ENCODE measurements at places on chromosomes 16 and 17.

GRCh38 chr16:11272921-11273720 is at the start of gene PRM3:
PRM3 (minus strand) TSS chr16:11273629; CDS start chr16:11273595, 34 bp downstream.
- no peak for DNase-seq

GRCh38 chr16:80265624-80266306 is 275.0 kb upstream of the DYNLRB2 start:
- no peak for DNase-seq

DNA sequence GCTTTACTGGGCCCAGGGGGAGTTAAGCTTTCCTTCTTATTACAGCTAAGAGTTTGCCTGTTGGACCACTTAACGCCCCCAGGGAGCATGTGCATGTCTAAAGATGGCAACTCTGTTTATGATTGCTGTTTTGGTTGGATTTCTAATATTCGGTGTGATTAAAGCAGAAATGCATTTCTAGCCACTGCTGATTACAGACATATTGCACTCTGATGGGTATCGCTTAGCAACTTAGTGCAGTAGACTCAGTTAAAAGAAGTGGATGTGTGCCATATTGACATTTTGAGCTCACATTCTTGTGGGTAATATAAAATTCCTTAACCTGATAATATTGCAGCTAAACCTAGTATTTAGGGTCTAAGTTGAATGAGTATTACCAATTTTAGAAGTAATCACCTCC is 4.2 kb downstream of the NF1 start:
- DNase-seq: no peak

DNA sequence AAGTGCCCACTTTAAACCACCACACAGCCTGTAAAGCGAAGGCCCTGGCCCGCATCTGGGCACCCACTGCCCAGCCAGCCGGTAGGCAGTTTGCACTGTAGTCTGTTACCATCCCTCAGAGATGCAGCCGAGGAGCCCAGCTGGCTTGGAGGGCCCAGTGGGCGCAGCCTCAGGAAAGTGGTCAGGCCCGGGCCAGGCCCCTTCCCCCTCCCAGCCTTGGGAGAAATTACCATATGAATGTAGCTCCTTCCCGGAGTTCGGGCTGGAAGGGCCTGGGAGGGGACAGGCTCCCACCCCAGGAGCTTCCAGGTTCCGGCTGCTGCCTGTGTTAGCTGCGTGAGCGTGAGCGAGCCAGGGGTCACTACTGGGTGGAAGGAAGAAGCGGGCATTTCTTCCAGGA is 325.4 kb downstream of the SEC14L1 start:
- no peak for DNase-seq

- DNase-seq: no peak
These were observed 16.7 kb downstream of the NDUFAB1 start for GRCh38 chr16:23579371-23579770.

DNA sequence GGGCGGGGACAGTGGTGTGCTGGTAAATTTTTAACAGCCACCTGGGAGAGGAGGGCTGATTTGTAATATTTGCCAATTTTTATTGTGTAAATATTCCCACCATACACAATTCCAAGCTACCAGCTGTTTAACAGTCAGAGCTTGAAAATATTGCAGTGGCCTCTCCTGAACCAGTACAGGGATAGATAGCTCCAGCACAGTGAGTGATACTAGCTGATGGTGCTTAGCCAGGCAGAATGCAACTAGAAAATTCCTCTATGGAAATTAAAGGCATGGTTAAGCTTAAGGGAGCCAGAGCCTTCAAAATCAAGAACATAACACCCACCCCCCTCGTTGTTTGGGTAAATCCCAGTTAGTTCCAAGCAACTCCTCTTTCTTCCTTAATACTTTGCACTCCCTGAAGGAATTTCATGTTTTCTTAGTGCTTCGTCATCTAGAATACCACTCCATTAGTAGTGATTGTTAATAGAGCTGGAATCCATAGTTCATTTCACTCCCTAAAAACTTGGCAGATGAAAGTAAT is 96.6 kb downstream of the CYB561 start:
- no peak for DNase-seq

DNA sequence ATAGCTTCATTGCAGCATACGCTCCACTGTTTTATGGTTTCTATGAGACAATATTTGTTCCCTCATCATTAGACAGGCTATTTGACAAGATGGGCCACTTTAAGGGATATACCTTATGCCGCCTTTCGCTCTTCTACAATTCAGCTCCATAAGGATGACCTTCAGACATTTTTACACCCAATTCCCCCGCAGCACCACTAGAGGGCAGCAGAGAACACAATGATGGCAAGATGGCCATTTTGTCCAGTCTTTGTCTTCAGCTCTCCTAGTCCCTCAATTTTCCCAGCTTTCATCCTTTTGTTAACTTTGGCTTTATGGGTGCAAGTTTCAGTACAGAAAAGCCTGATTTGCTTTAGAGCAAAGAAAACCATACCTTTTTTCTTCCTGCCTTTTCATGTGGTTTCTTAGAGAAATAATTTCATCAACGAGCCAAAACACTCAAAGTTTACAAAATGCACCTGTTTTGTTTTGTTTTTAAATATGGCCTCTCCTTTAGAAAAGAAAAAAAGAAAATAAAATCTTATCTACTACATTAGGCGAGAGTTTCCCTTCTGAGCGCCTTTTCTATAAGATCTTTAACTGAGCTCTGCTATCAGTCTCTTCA is 355.3 kb downstream of the TOX3 start:
- DNase-seq: peak; percentile 36

- DNase-seq: no peak
These were observed 435.0 kb downstream of the MAF start for GRCh38 chr16:79165506-79165905.

DNA sequence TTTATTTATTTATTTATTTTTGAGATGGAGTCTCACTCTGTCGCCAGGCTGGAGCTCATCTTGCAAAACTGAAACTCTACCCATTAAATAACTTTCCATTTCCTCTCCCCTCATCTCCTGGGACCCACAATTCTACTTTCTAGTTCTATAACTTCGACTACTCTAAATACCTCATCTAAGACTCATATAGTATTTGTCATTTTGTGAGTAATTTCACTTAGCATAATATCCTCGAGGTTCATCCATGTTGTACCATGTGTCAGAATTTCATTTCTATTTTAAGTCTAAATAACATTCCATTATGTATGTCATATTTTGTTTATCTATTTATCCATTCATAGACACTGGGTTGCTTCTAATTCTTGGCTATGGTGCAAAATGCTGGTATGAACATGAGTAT is 5.1 kb upstream of the NT5M start:
- DNase-seq: no peak

DNA sequence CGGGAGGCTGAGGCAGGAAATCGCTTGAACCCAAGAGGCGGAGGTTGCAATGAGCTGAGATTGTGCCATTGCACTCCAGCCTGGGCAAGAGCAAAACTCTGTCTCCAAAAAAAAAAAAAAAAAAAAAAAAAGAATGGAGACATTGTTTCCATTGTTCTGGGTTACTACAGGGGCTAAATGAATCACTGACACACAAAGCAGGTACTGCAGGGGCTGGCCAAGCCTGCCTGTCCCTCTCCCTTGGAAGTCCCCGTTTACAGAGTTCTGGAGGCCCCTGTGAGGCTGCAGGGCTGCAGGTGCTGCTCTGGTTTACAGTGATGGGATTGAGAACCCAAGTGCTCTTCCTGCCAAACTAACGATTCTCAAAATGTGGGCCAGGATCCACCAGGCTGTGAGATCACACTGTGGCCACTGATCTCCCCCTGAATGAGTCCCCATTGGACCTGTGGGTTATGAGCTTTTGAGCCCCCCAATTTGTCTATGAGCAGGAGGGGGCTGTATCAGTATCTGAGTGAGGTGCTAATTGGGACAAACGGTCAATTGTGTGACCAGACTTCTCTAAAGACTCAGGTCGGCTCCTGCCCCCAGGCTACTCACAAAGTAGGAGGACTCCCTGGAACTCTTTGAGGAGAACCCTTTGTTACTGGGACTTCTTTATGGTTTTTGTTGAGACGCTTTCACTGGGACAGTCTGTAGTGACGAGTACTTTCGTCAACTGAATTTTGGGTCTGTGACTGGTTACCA is 39.0 kb downstream of the DNAH17 start:
- no peak for DNase-seq

DNA sequence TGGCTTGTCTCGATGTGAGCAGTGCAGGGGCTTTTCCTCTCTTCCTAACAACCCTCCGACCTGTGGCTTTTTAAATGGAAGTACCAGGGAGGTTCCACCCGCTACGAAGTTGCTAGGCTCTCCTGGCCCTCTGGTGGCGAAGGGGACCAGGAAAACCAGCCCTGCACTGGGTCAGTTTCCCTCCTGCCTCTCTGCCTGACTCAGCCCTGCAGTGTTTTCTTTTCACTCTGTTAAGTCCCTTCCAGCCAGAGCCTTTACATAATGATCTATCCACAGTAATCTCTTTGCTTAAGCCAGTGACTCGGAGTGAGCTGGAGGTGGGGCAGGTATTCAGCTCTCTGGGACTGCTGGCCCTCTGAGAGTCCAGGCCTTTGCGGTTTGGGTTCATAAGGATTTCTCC is 331.3 kb upstream of the EEF2KMT start:
- no peak for DNase-seq

DNA sequence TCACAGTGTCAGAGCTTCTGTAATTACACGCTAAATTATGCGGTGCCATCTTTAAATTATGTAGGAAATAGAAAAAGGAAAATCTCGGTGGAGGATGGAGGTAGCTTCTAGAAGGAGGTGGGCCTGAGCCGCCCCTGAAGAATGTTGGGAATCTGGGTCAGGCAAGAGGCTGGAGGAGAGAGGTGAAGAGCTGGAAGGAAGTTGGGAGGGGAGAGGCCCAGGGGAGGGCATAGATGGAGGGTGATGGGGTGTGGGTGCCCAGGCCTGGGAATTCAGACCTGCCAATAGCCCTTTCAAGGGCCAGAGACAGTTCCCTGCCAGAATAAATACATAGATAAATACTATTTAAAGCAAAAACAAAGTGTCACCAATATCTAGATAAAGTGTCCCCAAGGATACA is 415.0 kb upstream of the HSBP1 start:
- no peak for DNase-seq

DNA sequence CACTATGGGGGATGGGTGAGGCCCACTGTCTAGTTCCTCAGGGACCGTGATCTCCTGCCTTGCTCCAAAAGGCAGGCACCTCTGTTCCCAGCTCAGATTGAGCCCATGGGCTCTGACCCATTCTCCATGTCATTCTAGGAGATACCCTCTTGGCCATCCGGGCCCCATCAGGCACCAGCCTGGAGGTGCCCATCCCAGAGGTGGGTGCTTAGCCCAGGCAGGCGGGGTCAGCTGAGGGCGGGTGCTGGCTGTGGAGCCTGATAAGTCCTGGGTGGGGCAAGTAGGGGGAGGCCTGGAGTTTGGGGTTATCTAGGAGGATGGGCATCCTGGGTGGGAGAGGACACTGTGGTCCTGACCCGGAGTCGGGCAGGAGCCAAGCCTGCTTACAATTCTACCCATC is 2.3 kb downstream of the E2F4 start:
- DNase-seq: no peak

DNA sequence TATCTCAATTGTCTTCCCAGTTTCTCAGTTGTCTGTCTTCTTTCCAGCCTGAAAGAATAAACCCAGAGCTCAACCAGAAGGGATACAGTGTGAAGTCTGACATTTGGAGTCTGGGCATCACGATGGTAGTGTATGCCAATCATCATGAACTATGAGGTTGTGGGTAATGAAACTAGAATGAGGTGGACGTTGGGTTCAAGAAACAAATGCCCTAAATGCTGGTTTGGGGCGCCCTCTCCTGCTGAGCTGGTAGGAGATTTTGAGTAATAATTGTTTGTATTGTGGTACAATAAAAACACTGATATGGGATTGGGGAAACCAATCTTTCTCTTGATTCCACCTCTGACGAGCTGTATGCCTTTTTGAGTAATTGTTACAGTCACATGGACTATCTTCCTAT is 110.4 kb downstream of the MAP2K6 start:
- DNase-seq: no peak

GRCh38 chr16:57621521-57622271 is 6.7 kb upstream of the ADGRG1 start:
- DNase-seq: no peak

DNA sequence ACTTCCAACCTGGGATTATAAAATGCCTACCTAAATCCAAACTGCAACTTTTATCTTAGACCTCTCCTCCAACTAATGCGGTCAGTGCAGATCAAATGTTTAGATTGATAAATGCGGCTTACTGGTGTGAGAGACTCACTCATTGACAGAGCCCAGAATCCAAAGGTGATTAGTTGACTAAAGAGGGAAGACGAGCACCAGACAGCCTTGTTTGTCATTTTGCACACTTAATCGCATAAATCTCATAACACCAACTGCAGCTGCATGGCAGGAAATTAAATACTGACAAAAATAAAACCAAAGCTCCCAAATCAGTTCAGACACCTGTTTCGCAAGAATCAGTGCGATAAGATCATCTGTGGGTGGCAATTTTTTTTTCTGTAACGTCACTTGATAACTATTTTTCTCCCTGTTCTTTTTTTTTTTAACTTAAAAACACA is 35.9 kb downstream of the NACA2 start:
- DNase-seq: no peak

DNA sequence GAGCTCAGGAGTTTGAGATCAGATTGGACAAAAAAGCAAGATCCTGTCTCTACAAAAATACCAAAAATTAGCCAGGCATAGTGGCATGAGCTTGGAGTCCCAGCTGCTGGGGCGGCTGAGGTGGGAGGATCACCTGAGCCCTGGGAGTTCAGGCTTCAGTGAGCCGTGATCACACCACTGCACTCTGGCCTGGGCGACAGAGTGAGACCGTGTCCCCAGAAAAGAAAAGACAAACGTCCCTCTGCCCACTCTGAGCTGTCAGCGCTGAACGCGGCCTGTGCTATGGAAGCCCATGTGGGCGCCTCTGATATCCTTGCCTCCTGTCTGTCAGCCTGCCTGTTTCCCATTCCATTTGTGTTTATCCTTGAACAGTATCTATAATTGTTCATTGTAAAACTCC is 50.7 kb downstream of the FOXK2 start:
- no peak for DNase-seq

DNA sequence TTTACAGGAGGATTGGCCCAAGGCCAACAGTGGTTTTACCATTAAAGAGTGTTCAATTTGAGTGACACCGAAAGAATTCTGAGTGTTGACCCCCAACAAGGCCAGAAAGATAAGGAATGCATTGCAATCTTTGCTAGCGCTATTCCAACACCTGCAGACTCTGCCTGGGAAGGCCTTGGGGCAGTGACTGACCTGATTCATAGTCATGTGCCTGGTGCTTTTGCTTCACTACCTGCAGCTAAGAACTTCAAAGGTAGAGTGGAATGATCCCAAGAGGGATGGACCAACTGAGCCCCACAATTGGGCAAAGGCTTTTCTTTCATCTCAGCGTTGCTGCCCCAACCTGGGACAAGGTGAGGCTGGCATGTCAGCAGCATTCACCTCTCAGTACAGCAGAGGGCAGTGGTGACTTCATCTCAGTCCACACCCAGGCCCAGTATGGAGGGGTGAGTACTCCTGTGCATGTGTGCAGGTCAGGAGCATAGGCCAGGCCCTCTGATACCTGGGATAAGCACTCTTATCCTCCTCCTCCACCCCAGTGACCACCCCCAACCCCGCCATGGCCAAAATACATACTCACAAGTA is 149.6 kb upstream of the GNAO1 start:
- DNase-seq: no peak

DNA sequence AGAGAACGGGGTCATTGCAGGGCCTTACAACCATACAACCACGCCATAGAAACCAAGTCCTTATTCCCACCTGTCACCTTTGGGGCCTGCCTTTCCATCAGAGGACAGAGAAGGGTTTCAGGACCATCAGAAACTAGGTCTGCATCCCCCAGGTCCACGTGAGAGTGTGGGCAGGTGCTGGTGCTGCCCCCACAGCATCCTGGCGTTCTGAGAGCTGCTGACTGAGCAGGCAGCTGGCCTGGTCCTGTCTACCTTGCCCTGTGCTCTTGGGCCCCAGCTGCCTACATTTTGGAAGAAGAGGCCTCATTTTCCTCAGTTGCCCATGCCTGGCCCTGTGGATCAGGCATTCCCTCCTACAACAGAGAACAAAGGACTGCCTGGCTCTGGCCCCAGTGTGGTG is 21.6 kb downstream of the ZNF276 start:
- no peak for DNase-seq
